MM.1S (cell line): ENCODE measurements at places on chromosomes 1 and 21.
A peak's percentile ranks its signal among the peaks of the same experiment; 100 is the strongest.

GRCh38 chr1:20732071-20732587 lies 374 bp downstream of the SH2D5 start:
- peak; percentile 25 for DNase-seq

DNA sequence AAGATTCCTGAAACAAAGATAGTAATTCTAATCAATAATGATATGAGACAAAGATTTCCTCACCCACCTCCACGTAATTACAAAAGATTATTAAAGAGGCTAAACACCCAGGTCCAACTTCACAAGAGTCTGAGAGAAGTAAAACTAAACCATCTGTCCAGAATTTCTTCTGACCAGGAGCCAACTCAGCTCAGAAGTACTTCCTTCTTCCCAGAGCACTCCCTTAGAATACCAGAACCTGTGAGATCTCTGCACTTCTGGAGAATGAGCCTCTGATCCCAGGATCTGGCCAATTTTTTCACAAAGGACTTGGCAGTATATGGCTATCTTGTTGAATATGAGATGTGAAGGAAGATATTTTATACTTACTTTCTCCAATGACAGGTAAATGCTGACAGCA lies 120.6 kb upstream of the PALMD start:
- DNase-seq, result no peak

- DNase-seq, result no peak
These were observed 554.3 kb upstream of the B3GALT2 start for GRCh38 chr1:193740762-193741161.

DNA sequence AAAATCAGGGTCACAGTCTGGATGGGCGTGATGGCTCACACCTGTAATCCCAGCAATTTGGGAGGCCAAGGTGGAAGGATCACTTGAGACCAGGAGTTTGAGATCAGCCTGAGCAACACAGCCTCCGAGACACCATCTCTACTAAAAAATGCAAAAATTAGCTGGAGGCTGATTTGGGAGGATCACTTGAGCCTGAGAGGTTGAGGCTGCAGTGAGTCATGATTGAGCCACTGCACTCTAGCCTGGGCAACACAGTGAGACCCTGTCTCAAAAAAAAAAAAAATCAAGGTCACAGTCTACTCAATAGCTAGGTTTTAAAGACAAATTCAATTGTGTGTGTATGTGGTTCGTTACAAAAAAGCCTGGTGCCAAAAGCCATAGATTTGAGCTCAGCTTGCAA lies 34.4 kb downstream of the TRIM67 start:
- no peak for DNase-seq

DNA sequence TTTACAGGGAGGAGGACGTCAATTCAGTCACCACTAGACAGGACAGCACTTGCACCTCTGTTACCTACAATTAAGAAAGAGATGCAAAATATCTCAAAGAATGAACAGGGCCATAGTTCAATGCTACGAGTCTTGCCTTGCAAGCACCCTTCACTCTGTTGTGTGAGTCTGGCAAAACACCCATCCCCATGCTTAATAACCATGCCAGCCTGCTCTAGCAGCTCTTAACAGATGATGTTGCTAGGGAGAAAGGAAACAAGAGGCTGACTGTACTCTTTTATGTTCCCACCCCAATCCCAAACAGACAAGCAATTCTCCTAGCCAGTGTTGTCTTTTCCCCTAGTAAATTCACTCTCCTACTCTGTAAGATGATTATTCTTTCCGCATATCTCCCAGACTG lies 5.3 kb downstream of the CBR1 start:
- no peak for DNase-seq

DNA sequence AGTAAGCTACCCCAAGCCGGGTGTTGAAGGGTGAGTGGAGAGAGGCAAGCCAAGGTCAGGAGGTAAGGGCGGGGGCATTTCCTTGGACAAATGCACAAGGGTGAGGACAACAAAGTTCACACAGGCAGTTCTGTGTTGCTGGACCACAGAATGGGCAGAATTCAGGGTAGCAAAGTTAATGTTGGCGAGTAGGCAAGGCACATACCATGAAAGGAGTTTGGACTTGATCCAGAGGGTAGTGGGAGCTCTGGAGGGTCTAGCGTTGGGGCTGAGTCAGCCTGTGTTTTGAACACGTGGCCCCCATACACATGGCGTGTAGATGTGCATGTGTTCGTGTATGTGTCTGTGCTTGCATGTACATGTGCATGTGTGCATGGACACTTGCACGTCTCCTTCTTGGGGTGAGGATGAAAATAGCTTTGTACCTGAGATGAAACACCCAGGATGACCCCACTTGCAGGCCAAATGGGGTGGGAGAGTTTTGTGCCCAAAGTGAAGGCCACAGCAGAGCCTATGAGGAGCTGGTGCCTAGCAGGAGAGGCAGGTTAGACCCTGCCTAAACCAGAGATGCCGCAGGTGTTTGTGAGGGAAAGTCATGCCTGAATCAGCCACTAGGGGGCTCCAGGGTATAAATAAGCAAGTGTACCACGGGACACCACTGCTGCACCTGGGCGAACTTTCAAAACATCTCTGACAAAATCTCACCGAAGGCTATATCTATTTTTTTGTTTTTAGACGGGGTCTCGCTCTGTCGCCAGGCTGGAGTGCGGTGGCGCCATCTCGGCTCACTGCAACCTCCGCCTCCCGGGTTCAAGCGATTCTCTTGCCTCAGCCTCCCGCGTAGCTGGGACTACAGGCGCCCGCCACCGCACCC lies 21.8 kb downstream of the SLC27A3 start:
- DNase-seq, result peak; percentile 95

- no peak for DNase-seq
These were observed 69.5 kb downstream of the TRIM11 start for GRCh38 chr1:228337031-228337564.

DNA sequence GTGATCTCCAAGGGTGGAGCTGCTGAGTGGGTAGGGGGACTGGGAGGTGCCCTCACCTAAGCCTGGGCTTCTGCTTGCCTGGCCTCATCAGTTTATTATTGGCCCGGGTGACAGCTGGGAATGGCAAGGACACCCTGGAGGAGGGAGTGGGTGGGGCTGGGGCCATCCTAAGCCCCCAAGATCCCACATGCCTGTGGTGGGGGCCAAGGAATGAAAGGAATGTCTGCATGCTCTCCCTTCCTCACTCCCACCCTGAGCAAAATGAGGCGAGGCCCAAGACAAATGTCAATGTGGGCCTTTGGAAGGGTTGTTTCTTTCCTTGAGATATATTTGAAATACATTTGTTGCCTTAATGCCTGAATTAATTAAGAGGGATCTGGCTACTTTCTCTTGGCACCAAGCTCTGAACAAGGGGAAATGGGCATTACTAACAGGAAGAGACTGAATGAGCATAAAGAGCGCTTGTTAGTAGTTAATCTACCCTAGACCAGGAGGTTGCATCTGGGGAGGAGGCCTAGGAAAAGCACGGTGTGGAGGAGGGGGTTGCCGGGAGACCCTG lies 19.7 kb upstream of the CHI3L1 start:
- DNase-seq, result no peak

GRCh38 chr1:204102739-204103430 lies 30.0 kb downstream of the SOX13 start:
- peak; percentile 23 for DNase-seq

DNA sequence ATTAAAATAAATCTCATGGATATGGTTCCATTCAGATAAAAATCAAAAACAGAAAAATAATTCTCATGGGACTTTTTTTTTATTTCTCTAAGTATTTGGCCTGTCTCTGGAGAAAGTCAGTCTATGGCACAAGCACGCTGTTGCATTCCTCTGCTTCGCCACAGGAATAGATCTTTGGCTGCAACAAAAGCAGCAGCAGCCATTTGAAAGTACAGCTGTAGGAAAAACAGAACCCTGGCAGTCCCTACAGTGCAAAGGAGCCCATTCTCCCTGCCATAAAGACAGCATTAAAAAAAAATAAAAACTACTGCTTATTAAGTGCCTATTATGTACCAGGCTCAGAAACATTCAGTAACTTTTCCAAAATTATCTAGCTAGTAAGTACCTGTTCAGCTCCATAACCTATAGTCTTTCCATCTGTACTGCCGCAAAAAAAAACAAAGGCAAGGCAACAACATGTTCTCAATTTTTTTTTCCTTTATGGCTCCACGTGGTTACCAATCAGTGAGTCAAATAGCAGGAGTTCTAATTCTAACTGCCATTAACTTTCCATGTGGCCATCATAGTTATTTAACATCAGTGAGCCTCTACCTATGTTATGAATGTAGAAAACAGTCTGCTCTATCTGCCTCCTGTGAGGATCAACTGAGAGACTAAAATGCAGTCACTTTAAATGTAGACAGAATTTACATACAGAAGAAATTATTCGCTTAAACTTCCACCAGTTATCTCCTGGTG lies 22.7 kb downstream of the SLC35D1 start:
- DNase-seq, result no peak

- DNase-seq, result no peak
These were observed 74.7 kb upstream of the OLIG2 start for GRCh38 chr21:32951041-32951440.

DNA sequence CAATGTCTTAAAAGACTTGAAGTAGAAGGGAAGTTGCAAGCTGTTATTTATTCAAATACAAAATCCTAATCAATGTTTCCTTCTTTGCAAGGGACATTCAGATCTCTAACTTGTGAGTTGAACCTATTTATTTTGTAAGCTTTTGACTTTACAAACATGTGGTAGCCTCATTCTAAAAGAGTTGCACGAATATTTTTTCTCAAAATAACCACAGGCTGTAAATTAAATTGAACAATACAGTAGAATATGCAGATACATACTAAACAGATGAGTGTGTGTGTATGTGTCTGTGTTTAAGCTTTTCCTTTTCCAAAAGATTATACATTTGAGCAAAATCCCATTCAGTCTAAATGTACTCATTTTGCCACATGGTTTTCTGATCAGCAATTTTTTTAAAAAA lies 4.8 kb upstream of the DYNLT5 start:
- no peak for DNase-seq

DNA sequence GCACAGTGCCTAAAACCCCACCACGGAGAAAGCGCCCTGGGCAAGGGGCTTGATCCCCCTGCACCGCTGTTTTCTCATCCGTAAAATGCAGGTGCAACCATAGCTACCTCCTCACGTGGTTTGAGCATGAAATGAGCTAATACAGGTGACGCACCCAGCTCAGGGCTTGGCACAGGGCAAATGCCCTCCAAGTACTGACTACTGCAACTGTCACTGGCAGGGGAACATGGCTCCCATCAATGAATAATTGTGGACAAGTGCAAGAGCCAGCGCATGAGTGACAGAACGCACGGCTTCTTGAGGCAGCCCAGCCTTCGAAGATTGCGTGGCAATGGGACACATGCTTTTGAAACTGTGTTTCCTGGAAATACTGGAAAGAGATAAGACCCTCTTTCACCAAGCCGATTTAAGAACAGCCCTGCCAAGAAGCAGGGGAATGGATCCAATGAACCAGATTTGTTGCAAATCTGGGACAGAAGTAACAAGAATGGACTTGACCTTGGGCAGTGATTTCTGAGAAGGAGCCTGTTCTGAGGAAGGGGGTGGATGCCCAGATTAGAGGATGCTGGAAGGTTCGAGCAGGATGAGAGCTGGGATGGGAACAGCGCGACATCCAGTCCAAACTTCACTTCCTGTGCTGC lies 92.8 kb upstream of the IFFO2 start:
- DNase-seq, result no peak

GRCh38 chr1:147545133-147545532 lies 3.8 kb downstream of the BCL9 start:
- DNase-seq, result peak; percentile 97

DNA sequence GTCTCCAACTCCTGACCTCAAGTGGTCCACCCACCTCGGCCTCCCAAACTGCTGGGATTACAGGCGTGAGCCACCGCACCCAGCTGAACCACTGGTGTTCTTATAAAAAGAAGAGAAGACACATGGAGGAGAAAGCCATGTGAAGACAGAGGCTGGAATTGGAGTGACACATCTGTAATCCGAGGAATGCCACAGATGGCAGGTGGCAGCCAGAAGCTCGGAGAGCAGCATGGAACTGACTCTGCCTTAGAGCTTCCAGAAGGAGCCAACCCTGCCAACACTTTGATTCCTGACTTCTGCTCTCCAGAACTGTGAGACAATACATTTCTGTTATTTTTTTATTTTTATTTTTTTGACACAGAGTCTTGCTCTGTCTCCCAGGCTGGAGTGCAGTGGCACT lies 59.0 kb upstream of the ATP2B4 start:
- DNase-seq, result no peak

DNA sequence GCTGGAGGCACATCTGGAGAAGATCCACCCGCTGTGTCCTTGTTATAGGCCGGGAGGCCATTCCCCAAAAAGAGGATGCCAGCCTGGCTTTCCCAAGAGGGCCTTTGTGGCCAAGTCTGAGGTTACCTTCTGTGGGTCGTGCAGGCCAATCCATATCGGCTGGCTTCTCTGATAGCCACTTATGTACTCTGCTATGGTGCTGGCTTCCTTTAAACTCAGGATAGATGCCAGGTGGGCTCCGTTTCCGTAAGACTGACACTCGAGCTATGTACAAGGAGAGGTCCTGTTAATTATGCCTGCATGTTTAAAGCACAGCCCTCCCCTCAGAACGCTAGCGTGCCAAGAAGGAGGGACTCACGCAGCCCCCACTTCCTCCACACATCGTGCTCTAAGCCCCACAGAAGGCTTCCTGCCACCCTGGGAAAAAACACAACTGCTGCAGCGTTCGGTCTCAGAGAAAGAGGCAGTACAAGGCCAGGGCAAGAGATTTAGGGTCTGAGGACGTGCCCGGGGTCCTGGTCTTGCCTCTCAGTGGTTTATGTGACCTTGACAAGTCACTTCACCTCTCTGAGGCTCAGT lies 11.6 kb downstream of the REG4 start:
- no peak for DNase-seq

DNA sequence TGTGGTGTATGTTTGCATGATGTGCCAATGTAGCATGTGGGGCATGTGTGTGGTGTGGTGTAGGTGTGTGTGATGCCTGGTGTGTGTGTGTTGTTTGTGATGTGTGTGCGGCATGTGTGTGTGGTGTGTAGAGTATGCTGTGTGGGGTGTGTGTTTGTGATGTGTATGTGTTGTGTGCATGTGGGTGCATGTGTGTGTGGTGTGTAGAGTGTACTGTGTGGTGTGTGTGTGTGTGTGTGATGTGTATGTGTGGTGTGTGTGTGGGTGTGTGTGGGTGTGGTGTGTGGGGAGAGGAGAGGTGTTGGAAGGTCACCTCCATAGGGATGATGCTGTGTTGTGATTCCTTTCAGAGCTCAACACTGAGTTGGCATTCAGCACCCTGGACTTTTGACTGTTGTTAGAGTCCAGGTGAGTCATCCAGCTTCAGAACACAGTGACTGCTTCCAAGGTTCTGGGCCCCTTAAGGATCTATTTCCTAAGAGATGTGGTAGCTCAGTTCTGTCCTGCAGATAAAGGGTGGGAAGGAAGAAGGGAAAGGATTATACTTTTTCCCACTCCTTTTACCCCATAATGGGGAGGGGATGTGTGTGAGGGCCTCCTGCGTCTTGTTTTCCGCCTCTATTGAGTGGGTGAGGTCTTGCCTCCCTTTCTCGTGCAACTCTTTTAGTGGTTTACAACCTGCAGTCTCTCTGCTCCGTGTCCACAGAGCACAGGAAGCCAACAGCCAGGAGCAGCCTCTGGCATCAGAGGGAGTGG lies 47.6 kb downstream of the RHOU start:
- DNase-seq, result no peak

DNA sequence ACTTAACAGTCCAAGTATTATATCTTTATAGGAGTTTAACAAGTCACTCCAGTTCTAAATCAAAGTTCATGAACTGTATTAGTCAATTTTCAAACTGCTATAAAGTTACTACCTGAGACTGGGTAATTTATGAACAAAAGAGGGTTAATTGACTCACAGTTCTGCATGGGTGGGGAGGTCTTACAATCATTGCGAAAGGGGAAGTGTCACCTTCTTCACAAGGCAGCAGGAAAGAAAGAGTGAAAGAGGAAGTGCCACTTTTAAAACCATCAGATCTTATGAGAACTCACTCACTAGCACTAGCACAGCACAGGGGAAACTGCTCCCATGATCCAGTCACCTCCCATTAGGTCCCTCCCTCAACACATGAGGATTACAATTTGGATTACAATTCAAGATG lies 70.0 kb downstream of the CLCA4 start:
- DNase-seq, result peak; percentile 58
